ENCODE measurements at places on chromosomes 2 and 18. TPM values are rescaled to one million over a fixed set of nuclear protein-coding genes. Genes with fewer than 3 reads are reported as not detected.

Gene SERPINB13
- not detected for total RNA-seq

Gene CNTNAP5
- not detected for total RNA-seq

Gene DUSP11
- total RNA-seq = 27.6 TPM

Gene FIGN
- 12.7 TPM for total RNA-seq

Gene LGALSL
- total RNA-seq = 18.5 TPM

Gene CPLX4
- total RNA-seq = not detected

Gene NT5C1B
- total RNA-seq = not detected

Measured in aorta (tissue), 5 donors.